Stimulated activated CD4-positive, alpha-beta T cell treated with anti-CD3 and anti-CD28 coated beads, Interleukin-1b, Interleukin-23, amount 100 ng/mL, for 24 hours (primary cell): ENCODE measurements at places on chromosomes 13 and 19.

- no peak for DNase-seq
Observed at GRCh38 chr13:111589321-111589720, 268.9 kb downstream of the TEX29 start.

DNA sequence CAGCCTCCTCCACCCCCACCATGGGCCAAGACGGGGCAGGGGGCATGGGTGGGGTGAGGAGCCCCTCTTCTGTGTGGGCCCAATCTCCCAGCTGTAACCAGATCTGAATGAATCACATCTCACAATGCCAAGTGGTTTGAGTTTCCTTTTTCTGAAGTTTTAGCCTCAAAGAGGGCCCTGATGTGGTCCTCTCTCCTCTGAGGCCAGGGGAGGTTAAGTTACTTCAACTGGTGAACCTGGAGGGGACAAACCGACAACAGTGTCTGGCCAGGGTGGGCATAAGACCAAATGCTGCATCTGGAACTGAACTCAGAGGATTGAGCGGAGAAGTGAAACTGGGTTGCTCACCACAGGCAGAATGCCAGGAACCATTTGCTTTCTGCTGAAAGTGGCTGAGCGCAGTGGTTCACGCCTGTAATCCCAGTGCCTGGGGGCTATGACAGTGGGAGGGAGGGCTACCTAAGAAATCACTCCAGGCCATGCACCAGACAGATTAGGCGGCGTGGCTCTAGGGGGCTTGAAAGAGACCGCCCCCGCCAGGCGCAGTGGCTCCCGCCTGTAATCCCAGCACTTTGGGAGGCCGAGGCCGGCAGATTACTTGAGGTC lies 15.4 kb upstream of the IRGC start:
- no peak for DNase-seq

DNA sequence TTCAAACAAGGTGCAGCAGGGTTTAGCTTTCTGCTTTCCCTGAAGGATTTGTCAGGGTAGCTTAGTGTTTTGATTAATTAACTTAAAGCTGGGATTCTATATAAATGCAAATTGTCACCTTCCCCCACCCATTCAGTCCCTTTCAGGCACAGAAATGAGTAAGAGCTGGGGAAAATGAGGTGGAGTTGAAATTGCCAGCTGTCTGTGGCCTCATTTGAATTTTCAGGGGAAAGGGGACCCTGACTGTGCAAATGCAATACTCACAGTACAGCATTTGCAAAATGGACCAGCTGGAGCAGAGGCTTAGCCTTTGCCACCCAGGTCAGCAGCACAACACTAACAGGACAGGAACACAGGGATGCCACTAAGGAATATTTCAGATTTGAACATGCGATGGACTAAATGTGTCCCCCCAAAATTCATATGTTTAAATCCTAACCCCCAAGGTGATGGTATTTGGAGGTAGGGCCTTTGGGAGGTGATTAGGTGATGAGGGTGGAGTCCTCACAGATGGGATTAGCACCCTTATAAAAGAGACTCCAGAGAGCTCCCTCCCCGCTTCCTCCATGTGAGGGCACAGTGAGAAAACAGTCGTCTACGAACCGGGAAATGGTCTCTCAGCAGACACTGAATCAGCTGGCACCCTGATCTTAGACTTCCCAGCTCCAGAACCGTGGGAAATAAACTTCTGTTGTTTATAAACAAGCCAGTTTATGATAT lies 59.5 kb upstream of the CYSLTR2 start:
- DNase-seq = no peak

- no peak for DNase-seq
Observed at GRCh38 chr19:50739914-50740426, 16.8 kb downstream of the CLEC11A start.

DNA sequence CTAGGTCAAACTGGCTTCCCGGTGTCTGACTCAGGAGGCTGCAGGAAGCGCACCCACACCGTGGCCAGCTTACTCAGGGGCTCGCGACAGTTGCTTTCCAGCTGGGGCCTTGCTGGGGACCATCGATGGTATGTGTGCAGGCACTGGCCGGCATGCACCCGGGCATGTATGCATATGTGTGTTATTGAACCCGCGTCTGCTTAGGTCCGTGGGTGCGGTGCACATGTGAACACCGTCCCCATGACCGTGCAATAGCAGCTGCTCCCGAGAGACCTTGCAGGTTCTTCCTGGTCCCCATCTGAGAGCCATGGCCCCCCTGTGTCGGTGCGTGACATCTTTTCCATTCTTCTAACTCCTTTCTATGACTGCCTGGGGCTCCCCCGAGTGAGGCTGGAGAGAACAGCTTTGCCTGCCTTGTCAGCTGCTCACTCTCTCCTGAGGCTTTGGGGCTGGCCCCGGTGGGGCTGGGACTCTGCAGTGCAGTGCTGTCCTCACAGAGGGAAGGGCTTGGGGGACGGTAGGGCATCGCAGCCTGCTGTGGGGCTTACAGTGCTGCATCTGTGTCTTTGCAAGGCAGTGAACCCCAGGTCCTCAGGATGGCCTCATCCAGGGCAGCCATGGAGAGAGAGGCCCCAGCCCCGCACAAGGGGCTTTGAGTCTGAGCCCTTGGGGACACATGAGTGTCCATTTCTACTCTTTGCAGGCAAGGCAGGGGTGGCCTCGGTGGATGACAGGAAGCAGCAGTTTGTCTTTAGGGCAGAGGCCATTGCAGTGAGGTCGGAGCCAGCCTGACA lies 65.1 kb downstream of the CHST8 start:
- no peak for DNase-seq

DNA sequence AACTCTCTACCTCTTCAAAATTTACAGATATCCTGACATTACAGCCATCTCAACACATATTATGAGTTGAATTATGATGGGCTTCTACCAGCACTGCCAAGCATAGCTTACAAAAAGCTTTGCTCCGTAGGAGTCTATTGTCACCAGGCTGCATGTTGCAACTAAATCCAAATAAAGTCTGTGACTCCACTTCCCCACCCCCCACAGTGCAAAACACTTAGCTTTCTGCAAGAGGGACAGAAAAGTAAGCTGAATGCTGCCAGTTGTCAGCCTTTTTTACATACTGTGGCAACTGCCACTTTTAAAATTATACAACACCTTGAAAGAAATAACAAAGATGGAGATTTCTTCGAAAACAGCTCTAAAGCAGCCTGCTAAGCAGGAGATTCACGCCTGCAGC lies 189.1 kb downstream of the FGF14 start:
- DNase-seq = no peak

GRCh38 chr13:98984983-98985382 lies 7.1 kb upstream of the DOCK9 start:
- no peak for DNase-seq

GRCh38 chr19:14495672-14496028 lies 277 bp downstream of the GIPC1 start:
- DNase-seq = no peak

DNA sequence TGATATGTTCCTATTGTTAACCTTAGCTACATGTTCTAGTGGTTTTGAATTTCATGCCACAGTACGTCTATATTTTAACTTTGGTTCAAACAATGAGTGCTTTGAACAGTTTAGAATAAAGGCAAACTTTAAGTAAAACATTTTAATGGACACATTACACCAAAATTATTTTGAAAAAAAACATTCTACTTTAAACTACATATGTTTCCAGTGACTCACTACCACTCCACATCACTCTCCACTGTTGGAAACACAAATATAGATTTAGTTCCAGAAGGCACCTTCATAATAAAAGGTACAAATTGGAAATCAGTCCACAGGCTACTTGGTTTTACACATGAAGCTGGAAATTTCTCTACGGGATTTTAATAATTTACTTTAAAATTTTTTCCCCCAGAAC lies 373.5 kb downstream of the MYO16 start:
- no peak for DNase-seq

DNA sequence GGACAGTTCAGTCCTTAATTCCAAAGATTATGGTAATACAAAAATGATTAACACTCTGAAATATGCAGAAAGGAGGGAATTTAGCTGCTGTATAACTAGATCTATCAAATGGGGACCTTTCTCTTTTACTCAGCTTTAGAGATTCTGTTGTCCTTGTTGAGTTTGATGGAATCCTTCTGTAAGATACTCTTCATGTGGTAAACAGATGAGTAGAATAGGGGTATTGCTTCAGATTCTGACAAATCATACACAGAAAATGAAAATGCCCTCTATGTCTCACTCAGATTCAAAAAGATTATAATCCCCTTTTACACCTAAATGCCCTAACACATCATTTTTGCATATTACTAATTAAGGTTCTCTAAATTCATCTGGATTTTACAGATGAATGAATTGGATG lies 50.7 kb downstream of the ARHGAP35 start:
- no peak for DNase-seq

GRCh38 chr13:37627428-37627827 lies 28.9 kb upstream of the POSTN start:
- DNase-seq = no peak

GRCh38 chr19:30006207-30006606 lies 64.2 kb downstream of the URI1 start:
- DNase-seq = no peak

DNA sequence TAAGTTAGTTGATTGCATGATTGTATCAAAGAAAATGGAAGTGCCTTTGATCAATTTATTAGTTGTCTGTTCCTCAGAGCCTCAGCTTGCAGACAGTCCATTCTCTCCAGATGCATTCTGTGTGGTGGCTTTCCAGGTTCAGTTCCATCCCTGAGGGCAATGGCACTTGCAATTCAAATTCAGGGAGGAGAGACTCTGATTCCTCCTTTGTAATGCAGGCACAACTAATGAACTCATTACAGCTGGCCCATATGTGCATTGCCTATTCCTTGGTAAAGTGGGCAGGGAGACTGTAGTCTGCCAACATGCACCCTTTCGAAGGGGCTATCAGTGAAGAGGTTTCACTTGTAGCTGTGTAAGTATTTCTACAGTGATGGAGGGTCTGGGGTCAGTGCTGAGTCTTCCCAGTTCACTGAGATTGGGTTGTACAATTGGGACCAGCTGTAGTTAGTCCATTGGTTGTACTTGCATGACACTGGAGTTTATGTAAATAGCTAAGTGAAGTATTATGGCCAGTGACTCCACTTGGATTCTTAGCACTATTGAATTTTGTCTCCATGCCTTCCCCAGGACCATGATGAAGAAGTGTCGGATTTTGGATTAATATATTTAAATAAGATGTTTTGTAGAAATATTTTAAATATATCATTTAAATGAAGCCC lies 401.7 kb downstream of the GPC6 start:
- no peak for DNase-seq

- DNase-seq = no peak
Observed at GRCh38 chr19:55355213-55355821, 798 bp upstream of the COX6B2 start.

DNA sequence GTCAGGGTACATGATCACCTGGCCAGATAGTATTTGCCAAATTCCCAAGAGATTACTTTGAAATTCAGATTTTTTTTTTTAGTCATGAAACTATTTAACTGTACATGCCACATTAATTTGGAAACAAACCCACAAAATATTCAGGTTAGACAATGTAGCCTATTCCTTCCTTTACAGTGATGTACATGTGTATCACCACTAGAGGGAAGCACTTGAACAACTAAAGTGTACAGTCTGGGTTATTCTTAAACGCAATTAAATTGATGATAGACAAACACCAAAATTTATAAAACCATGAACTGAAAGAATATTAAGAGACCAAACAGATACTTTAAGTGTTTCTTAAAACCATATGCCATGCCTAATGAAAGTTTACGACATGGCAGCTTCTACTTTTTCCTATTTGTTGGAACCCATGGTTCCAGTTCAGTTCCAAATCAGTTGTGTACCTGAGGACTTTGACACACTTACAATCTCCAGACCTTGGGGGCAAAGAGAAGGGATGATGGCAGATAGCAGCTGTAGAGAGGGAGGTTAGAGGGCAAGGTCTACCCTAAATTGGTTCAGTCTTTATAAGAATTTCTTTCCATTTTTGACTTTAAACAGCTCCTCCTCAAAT lies 52.8 kb downstream of the TNFSF13B start:
- no peak for DNase-seq

- DNase-seq = no peak
Observed at GRCh38 chr19:51448411-51449016, 9.7 kb downstream of the SIGLEC8 start.

DNA sequence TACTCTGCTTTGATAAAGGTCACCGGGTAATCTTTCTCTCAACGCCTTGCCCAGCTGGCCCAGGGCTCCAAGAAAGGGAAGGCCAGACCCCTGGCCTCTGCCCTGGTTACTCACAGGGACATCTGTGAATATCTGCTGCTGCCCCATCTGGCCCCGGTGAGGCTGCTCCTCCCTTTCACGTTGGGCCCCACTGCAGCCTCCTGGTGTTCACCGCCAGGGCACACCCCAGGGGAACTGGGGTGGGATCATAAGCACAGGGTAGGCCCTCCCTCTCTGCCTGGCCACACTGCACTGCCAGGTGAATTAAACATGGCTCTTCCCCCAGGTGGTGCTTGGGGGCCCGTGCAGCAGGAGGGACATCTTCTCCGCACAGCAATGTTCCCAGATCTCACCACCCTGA lies 12.7 kb downstream of the LAIR1 start:
- DNase-seq = no peak

DNA sequence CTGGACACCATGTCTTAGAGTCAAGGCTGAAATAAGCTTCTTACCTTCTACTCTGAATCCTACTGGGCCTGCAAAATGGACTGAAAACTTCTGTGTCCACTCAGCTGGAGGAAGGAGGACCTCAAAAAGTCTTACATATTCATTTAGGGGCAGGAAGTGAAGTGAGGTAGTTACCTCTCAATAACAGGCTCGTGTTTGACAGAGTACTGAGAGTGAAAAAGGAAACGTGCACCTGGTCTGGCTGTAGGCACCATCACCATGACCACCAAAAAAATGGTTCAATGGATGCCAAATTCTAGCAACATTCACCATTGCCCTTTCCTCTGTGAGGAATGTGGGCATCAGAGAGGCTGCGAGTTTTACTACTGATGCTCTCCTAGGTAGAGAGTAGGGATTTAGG lies 176.2 kb downstream of the RFC3 start:
- no peak for DNase-seq

DNA sequence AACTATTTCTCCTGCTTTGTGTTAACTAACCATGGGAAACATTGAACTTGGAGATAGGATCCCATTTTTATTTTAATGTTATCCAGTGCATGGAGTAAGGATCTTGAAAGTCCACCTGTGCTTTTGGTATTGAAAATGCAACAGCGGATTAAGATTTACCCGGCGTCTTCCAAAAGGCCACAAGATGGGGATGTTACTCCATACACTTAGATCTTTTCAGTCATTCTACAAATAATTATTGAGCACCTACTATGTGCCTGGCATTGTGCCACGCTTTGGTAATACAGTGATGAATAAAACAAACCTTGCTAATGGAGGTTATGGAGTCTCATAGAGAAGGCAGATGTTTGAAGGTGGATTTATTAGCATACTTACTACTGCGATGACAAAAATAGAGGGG lies 56.9 kb downstream of the RFC3 start:
- no peak for DNase-seq

- no peak for DNase-seq
Observed at GRCh38 chr13:71906448-71906847, 39.4 kb upstream of the DACH1 start.

GRCh38 chr13:33139780-33140535 lies 123.7 kb downstream of the KL start:
- DNase-seq = no peak

GRCh38 chr13:72530471-72530870 lies 197.0 kb downstream of the MZT1 start:
- DNase-seq = no peak
